ENCODE measurements at places on chromosomes 7 and 10. TPM values are rescaled to one million over a fixed set of nuclear protein-coding genes. Genes with fewer than 3 reads are reported as not detected.

DNA sequence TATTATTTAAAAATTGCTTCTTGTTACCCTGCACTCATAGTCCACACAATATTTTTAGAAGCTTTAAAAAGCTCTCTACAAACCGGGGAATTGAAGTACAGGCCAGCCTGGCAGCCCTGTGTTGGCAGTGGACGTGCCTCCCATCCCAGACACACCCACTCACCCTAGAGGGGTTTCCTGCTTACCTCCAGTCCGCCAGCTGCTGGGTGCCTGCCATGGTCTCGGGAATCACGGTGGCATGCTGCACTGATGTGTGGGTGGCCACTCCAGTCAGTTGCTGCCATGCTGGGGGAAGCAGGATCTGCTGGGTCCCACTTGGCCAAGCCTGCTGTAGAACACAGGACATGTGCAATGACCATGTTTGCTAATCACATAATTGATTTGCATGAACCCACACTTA is 80.4 kb downstream of the CLEC2L start:
- peaks cover 2% of the 10 kb centered on the region for H3K36me3 ChIP-seq
- no peaks in the 10 kb centered on the region for H3K27me3 ChIP-seq
- no peak overlapping the region for H3K27ac ChIP-seq
- no peaks in the 10 kb centered on the region for H3K4me1 ChIP-seq
- no peak overlapping the region for H3K4me3 ChIP-seq

Gene ATP6V0A4
- total RNA-seq: not detected

Gene CYCS
- 97.9 TPM for total RNA-seq

Gene BCAP29
- total RNA-seq: 125 TPM

GRCh38 chr7:102103027-102103372 is 183.7 kb upstream of the SH2B2 start:
- H3K4me1 ChIP-seq: no peaks in the 10 kb centered on the region
- no peaks in the 10 kb centered on the region for H3K27me3 ChIP-seq
- H3K27ac ChIP-seq: no peak overlapping the region
- no peak for DNase-seq
- no peak overlapping the region for H3K4me3 ChIP-seq

DNA sequence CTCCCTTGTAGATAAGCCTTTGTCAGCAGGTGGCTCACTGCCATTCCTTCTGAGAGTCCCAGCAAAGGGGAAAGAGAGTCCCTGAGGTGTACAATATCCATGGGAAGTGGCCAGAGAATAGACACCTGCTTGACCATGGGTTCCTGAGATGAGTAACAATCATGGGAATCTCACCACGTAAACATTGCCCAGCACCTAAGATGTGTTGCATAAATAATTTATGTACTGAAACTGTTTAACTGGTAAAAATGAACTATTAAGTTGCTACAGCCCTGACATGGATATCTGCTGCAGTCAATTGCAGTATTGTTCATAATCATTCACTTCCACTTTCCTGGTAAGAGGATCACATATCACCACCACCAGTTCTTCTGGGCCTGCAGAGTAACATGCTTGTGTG is 123.8 kb upstream of the INHBA start:
- no peaks in the 10 kb centered on the region for H3K4me1 ChIP-seq
- H3K4me3 ChIP-seq: no peak overlapping the region
- no peak for DNase-seq
- no peak overlapping the region for H3K27ac ChIP-seq
- H3K36me3 ChIP-seq: no peaks in the 10 kb centered on the region
- H3K27me3 ChIP-seq: no peaks in the 10 kb centered on the region

Gene URGCP
- 40.0 TPM for total RNA-seq

GRCh38 chr7:38863601-38864291 is 45.2 kb downstream of the VPS41 start:
- no peak overlapping the region for H3K4me3 ChIP-seq
- DNase-seq: no peak
- peaks cover 17% of the 10 kb centered on the region for H3K36me3 ChIP-seq

Gene GPER1
- total RNA-seq: 2.2 TPM

GRCh38 chr7:363626-364025 is 73.7 kb downstream of the FOXL3 start:
- H3K4me3 ChIP-seq: no peak overlapping the region
- peaks cover 7% of the 10 kb centered on the region for H3K4me1 ChIP-seq

DNA sequence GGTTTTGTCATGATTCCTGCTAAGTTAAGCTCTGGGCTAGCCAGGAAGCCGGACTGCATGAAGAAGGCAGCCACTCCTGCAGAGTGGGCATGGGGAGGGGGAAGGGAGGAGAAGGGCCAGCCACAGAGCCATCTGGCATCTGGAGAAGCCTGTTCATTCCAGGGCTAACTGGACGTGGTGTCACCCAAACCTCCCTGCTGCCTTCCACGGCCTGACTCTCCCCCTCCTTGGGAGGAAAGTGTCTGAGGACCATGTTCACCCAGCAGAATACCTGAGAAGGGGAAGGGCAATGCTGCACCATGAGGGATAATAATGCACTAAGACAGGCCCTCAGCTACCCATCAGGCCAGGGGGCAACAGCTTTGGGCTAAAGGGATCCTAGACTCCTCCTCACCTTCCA is 15.4 kb downstream of the AQP1 start:
- no peaks in the 10 kb centered on the region for H3K27me3 ChIP-seq
- no peak overlapping the region for H3K4me3 ChIP-seq
- no peak for DNase-seq
- no peak overlapping the region for H3K27ac ChIP-seq

Gene ERCC6
- total RNA-seq: 11.0 TPM

GRCh38 chr10:46239247-46239646 is 47.5 kb upstream of the ANTXRL start:
- DNase-seq: no peak
- H3K27me3 ChIP-seq: no peaks in the 10 kb centered on the region
- H3K4me1 ChIP-seq: no peaks in the 10 kb centered on the region
- no peak overlapping the region for H3K4me3 ChIP-seq
- H3K27ac ChIP-seq: no peak overlapping the region

DNA sequence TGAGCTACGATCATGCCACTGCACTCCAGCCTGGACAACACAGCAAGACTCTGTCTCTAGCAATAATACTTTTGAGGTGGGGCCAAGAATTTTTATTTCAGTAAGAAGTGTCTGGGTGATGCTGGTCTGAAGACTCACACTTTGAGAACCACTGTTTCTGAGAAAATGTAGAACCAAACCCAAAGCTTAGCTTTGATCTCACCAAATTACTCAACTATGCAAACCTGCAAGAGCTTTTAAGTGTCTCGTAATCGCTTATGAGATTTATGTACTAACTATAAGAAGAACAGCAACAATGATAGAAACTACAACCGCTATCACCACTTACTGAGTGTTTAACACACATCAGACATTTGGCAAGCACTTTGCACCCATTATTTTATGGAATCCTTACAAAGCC is 29.5 kb downstream of the APBB1IP start:
- H3K4me3 ChIP-seq: no peak overlapping the region
- DNase-seq: no peak
- H3K36me3 ChIP-seq: no peaks in the 10 kb centered on the region

- no peaks in the 10 kb centered on the region for H3K4me1 ChIP-seq
- no peaks in the 10 kb centered on the region for H3K36me3 ChIP-seq
- H3K4me3 ChIP-seq: no peak overlapping the region
- H3K27ac ChIP-seq: no peak overlapping the region
Observed at GRCh38 chr10:82890573-82890972, 1015.6 kb downstream of the NRG3 start.

Gene PRDX3
- 270 TPM for total RNA-seq

DNA sequence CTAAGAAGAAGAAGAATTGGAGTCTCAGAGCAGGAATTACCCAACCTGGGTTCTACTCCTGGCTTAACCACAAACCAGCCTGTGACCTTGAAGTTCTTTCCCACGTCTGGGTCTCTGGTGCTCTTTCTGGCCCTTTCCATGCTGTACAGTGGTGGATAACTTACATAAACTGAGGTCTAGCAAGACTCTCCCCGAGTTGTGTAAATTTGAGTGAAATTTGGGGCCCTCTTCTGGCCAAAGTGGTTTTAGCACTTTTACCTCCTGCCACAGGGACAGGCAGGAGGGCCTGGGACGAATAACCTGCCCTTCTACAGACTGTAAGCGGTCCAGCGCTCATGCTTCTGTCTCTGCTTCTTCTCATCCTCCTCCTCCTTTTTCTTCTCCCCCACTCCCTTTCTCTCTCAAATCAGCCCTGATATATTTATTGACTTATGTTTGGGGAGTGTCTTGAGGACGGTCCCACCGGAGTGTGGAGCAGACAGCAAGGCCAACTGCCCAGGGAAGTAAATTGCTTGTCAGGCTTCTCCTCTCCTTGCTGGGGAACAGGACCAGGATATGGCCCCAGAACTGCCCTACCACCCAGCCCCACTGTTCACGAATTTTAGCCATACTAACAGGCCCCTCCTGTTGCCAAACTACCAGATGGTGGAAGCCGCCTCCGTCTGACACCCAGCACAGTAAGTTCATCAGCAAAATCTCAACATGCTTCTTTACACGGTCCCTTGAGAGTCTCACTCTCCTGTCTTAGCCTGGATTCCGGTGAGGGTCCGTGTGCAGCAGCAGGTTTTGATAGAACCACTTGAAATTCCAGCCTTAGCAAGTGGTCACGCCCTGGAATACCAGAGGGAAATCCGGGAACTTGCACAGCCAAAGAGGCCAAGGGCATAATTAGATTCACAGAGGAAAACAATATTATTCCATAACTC is 4.0 kb upstream of the SH3PXD2A start:
- no peak overlapping the region for H3K4me3 ChIP-seq
- H3K36me3 ChIP-seq: no peaks in the 10 kb centered on the region
- no peak overlapping the region for H3K27ac ChIP-seq
- DNase-seq: peak; percentile 35
- no peaks in the 10 kb centered on the region for H3K27me3 ChIP-seq

- no peak for DNase-seq
- no peaks in the 10 kb centered on the region for H3K4me1 ChIP-seq
- H3K4me3 ChIP-seq: no peak overlapping the region
- no peaks in the 10 kb centered on the region for H3K36me3 ChIP-seq
- H3K27ac ChIP-seq: no peak overlapping the region
Observed at GRCh38 chr7:76108540-76109233, 60.8 kb downstream of the MDH2 start.

GRCh38 chr7:111112439-111112838 is 21.5 kb downstream of the LRRN3 start:
- H3K4me3 ChIP-seq: no peak overlapping the region
- DNase-seq: no peak
- H3K4me1 ChIP-seq: no peaks in the 10 kb centered on the region
- H3K27ac ChIP-seq: no peak overlapping the region
- H3K27me3 ChIP-seq: no peaks in the 10 kb centered on the region

- no peaks in the 10 kb centered on the region for H3K4me1 ChIP-seq
- no peak overlapping the region for H3K27ac ChIP-seq
- peaks cover 6% of the 10 kb centered on the region for H3K27me3 ChIP-seq
- DNase-seq: no peak
- H3K36me3 ChIP-seq: no peaks in the 10 kb centered on the region
Observed at GRCh38 chr7:140646931-140647647, 6.5 kb upstream of the DENND2A start.

Gene VGF
- total RNA-seq: not detected

GRCh38 chr10:28975891-28976531 is 298.7 kb downstream of the BAMBI start:
- peak; percentile 14 for DNase-seq
- no peaks in the 10 kb centered on the region for H3K4me1 ChIP-seq

DNA sequence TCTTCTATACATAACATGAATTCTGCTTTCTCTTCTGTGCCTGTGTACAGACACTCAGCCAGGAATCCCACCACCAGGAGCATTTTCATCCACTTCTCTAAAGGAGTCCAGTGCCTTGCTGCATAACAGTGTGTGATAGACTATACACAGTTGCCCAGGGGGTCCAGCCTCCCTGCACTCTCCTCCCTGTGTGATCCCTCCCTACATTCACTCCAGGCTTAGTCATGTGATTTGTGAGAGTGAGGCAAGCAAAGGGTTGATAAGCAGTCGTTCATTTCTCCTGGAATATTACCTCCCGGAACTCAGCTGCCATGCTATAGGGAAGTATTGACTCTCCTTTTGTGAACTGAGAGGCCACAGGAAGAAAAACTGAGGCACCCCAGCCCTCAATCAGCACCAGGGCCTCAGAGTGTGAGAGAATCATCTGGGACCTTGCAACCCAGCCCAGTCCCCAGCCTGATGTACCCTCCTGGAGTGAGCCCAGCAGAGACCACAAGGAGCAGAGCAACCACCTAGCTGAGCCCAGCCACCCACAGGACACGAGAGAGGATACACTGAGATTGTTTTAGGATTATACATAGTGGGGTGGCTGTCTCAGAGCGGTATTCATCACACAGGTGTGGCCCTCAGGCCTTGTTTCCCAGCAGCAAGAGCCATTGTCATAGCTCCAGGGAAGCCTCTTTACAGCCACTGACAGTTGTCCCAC is 45.0 kb upstream of the EEPD1 start:
- H3K36me3 ChIP-seq: no peaks in the 10 kb centered on the region
- no peak overlapping the region for H3K27ac ChIP-seq
- no peak for DNase-seq
- H3K4me1 ChIP-seq: peaks cover 20% of the 10 kb centered on the region
